ENCODE measurements at places on chromosomes 1 and 21.

DNA sequence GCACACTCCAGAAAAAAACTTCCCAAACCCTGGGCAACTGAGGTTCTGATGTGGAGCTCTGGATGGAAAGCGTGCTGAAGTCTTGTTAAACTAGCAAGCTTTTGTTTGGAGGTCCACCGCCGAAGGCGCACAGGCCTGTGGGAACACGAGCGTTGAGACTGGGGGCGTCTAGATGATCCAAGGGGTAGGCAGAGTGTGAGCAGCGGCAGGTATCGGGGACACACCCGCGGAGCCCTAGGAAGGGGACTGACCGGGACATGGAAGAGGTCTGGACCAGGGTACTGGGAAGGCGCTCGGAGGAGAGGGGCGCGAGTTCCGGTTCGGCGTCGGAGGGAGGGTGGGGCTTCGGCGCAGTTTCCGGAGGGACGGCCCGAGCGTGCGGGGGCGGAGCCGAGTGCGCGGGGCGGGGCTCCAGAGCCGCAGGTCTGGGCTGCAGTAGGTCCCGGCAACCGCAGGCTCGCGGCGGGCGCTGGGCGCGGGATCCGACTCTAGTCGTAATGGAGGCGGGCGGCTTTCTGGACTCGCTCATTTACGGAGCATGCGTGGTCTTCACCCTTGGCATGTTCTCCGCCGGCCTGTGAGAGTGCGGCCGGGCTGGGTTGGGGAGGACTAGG is at the start of gene SLC50A1:
Gene SLC50A1 (plus strand): TSS at position 438 of the 614 bp plus-strand sequence. CDS start 60 bp downstream, at position 498.
- DNase-seq: peak; percentile 97

DNA sequence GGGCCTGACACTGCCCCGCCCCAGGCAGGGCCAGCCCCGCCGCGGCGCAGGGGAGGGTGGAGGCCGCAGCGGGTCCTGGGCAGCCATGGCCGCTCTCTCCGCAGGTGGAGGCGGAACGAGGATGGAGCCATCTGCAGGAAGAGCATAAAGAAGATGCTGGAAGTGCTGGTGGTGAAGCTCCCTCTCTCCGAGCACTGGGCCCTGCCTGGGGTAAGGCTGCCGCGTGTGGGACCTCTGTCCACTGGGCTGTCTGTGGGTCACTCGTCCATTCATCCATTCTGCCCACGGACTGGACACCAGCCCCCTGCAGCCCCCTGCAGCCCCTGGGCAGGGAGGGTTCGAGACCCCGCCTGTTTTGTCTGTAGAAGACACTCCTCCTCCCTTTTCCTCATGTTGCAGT is 18.4 kb upstream of the LRRC3 start:
- no peak for DNase-seq

GRCh38 chr1:70811815-70812214 is 235.8 kb downstream of the PTGER3 start:
- DNase-seq: no peak

DNA sequence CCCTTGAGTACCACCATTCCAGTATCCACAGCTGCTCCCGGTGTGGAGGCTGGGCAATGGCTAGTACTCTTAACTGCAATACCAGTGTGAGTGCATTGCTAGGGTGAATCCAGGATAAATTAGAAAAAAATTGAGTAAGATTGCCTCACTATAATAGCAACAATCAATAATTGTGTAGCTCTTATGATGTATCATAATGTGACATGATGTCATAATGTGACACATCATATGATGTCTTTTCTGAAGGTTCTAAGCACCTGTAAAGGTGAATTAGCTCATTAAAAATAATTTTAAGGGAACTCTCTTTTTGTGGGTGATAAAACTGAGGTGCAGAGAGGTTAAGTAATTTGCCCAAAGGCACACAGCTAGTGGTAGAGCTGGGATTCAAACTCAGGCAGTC is 424.4 kb downstream of the HLX start:
- DNase-seq: no peak

DNA sequence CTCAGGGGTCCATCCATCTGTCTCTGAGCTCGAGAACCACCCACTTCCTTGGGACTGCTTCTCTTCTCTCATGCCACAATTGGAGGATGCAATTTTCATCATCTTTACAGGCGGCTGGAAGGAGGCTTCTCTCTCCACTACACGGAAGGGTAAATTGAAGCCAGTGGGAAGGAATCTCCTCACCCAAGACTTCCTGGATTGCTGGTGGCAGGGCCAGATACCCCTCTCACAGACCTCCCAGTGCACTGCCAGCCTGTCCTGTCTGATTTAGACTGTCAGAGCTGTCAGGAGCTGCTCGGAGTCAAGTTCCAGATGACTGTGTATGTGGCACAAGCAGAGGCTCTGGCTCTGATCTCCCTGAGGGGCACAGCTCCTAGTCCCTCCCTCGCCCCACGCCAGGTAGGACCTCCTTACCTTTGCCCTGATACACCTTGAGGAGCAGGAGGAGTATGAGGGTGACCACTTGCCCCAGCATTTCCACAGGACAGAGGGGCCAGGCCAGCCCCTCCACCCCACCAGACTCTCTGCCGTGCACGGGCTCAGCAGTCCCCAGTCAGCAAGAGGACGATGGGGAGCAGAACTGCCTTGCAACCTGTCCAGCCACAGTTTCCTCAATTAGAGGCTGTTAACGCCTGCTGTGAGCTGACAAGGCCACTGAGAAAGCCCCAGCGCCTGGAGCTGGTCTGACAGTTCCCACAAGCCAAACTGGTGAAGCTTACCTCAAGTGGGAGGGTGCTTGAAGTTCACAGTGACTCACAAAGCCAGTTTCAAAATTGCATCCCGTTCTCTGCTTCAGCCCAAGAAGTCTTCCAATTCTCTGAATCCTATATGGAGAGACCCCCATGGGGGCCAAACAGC is at the start of gene CD244:
Gene CD244 (minus strand): TSS at position 685 of the 858 bp plus-strand sequence. CDS start 210 bp downstream, at position 475.
- DNase-seq: peak; percentile 96

DNA sequence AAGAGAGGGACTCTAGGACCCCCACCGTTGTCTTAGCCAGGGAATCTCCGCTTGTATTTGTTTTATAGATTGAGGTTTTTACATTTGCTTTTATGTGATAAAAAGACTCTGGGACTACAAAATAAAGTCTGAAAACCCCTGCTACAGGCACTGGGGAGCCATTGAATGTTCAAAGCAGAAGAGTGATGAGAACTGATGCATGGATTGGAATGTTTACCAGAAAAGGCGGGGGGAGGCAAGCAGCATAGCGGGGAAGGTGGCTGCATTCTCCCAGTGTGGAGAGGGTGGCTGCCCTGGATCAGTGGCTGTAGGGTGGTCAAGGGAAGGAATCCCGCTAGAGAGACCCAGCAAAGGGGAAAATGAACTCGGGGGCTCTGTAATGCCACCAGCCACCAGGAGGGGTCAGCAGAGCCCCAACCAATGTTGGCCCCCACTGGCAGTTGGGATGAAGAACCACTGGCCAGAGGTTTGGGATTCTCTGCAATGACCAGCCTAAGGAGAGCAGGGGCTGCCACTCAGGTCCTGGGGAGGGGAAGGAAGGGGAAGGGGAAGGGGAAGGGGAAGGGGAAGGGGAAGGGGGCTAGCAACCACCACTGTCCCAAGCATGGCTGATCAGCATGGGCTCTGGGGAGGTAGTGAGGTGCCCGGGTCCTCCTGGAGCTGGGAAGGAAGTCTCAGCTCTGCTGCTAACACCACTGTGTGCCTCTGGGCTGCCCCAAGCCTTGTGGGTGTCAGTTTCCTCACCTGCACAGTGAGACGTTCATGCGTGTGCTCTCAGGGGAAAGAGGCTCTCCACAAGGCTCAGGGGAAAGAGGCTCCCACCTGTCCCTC is 19.2 kb upstream of the PEF1 start:
- DNase-seq: peak; percentile 77

- DNase-seq: no peak
These were observed 33.3 kb downstream of the LAMB3 start for GRCh38 chr1:209618756-209619420.

- DNase-seq: no peak
These were observed 36.2 kb upstream of the MRPS6 start for GRCh38 chr21:34037009-34037795.

GRCh38 chr1:172978595-172978994 is 72.1 kb downstream of the TNFSF18 start:
- DNase-seq: peak; percentile 12

DNA sequence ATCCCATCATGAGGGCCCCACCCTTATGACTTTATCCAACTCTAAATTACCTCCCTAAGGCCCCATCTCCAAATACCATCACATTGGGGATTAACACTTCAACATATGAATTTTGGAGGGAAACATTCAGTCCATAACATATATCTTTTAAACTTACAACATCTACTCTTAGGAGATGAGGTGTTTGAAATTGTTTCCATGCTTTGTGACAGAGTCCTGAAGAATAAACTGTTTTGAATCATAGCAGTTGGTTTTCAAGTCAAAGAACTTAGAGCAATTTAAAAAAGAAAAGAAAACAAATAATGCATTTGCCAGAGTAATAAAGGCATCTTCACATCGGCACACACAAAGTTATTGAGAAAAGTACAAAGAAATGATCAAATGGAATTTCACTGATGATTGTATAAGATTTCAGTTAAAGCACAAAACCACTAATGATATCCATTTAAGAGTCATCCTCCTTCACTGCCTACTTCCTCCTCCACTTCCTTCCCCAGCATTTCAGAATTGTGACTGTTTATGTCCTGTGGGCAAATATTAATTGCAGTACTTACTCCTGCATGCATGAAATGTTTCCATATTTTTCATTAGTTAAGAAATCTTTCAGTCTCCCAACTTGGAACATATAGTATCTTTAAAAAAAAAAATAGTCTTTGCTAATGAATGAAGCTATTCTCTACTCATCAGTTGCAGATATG is 202.0 kb downstream of the LRRC40 start:
- DNase-seq: peak; percentile 43

Data from suppressor macrophage treated with lipopolysaccharide for 1 hour (primary cell).